ENCODE measurements at places on chromosomes 2 and 18. TPM values are rescaled to one million over a fixed set of nuclear protein-coding genes. Genes with fewer than 3 reads are reported as not detected.

GRCh38 chr2:54103454-54104314, 11.7 kb upstream of the ACYP2 start:
- ATAC-seq: peak; percentile 98

- no peak for ATAC-seq
Observed at GRCh38 chr2:42087137-42087856, 39.5 kb downstream of the PKDCC start.

- ATAC-seq: peak; percentile 49
Observed at GRCh38 chr2:158766524-158766923, 28.6 kb upstream of the DAPL1 start.

The SERPINB3 gene
- 879 TPM for total RNA-seq

GRCh38 chr18:3675446-3675845, 225.5 kb downstream of the TGIF1 start:
- no peak for ATAC-seq

The RSAD2 gene
- 1.6 TPM for total RNA-seq

DNA sequence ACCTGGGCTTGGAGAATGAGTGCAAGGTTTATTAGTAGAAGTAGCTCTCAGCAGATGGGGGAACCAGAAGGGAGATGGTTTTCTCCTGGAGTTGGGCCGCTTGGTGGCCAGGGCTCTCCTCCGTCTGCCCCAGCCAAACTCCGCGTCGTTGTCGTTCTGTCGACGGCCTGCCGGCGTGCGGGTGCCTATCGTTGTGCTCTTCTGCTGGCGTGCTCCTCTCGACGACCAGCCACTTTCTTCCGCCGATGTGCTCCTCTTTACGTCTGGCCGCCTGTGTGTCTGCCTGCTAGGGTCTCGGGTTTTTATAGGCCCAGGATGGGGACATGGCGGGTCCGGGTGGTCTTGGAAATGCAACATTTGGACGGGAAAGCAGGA, 119.1 kb downstream of the BMPR2 start:
- ATAC-seq: no peak

- no peak for ATAC-seq
Observed at GRCh38 chr2:194252127-194252526, 1404.9 kb upstream of the SLC39A10 start.

The SLC19A3 gene
- 1.5 TPM for total RNA-seq

DNA sequence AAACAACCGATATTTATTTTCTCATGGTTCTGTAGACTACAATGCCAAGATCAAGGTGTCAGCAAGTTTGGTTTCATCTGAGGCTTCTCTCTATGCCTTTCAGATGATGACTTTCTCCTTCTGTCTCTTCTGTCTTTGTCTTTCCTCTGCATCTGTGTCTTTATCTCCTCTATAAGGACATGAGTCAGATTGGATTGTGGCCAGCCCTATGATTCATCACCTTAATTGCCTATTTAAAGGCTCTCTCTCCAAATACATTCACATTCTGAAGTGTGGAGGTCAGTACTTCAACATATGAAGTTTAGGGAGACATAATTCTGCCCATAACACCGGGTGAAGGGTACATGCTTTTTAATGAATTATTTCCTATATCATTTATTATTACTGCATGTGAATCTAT, 71.2 kb upstream of the CNTNAP5 start:
- ATAC-seq: no peak

- ATAC-seq: no peak
Observed at GRCh38 chr2:203175371-203175770, 63.4 kb upstream of the CYP20A1 start.

GRCh38 chr2:213229814-213230213, 54.5 kb upstream of the SPAG16 start:
- ATAC-seq: peak; percentile 90

- ATAC-seq: no peak
Observed at GRCh38 chr18:48399303-48400075, 9.7 kb downstream of the ZBTB7C start.

DNA sequence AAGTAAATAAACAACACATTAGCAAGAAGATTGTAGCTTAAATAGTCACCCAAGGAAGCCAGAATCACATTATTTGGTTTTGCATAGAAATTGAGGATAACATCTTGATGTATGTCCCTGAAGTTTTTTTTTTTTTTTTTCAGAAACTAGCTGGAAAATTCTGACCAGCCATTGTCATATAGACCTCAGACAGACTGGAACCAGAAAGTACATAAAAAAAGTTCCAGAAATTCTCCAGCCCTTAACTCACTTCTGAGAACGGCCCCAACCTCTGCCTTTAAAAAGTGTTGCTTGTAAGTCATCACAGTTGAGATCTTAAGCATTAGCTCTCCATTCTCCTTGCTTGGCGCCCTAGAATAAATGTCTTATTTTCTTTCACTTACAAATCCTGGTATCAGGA, 350.5 kb downstream of the CCDC85A start:
- ATAC-seq: no peak

DNA sequence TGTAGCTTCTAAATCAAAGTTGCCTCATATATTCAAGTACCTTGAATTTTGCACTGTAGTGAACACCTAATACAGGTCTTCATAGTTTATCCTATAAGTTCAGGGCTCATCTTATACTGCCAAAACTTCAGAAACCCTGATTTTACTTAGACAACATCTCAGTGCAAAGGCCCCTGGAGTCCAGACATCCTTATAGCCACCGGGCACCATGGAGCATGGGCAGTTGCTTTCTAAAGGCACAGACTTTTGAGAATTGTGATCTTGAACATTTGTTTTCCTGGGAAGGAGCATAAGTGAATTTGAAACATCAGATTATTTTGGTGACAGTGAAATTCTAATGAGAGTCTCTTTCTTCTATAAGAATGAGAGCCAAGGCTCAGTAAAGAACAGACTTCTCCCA, 292.3 kb downstream of the CYRIA start:
- ATAC-seq: no peak

- no peak for ATAC-seq
Observed at GRCh38 chr2:189129971-189130370, 49.6 kb downstream of the COL5A2 start.

- no peak for ATAC-seq
Observed at GRCh38 chr2:98944775-98945174, 8.8 kb upstream of the CRACDL start.

- no peak for ATAC-seq
Observed at GRCh38 chr18:37274309-37275236, 291.0 kb downstream of the CELF4 start.

The DNAJC27 gene
- 2.2 TPM for total RNA-seq

GRCh38 chr2:59314031-59314766, 1073.1 kb upstream of the FANCL start:
- ATAC-seq: no peak

The ATP6V1C2 gene
- 5.1 TPM for total RNA-seq

DNA sequence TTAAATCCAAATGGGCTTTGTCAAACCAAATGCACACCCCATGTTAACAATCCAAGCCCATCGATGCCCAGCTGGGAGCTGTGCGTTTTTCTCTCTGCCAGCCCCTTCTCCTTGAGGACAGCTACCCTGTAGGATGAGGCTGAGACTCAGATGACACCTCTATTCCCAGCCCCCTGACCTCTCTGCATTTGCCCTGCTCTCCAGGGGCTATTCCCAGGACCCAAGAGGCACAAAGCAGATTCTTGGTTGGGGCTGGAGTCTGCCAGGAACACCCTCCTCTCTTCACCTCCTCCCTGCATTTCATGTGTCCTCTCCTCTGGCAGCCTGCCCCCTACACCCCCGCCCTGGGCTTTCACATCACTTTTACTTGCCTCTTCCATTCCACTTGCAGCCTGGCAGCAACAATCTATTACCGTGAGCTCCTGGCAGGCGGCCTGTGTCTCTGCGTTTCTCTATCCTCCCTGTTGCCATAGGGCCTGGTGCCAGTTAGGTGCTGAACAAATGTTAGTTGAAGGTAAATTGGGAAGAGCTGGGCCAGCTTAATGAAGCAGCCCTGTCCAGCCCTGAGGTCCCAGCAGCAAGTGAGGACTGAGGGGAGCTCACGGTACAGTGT, 51.8 kb downstream of the ADD2 start:
- ATAC-seq: no peak
